ENCODE measurements at places on chromosomes 12 and 14. TPM values are rescaled to one million over a fixed set of nuclear protein-coding genes. Genes with fewer than 3 reads are reported as not detected.

ASB2 gene
- total RNA-seq: not detected

KCNC2 gene
- total RNA-seq: not detected

CLEC4D gene
- total RNA-seq: not detected

PLEK2 gene
- total RNA-seq: 1.3 TPM

TWF1 gene
- 98.8 TPM for total RNA-seq

DAO gene
- total RNA-seq: not detected

RPGRIP1 gene
- total RNA-seq: not detected

GZMB gene
- not detected for total RNA-seq

- no peak for DNase-seq
Measured at GRCh38 chr12:67002720-67003119, 266.4 kb upstream of the CAND1 start.

DNA sequence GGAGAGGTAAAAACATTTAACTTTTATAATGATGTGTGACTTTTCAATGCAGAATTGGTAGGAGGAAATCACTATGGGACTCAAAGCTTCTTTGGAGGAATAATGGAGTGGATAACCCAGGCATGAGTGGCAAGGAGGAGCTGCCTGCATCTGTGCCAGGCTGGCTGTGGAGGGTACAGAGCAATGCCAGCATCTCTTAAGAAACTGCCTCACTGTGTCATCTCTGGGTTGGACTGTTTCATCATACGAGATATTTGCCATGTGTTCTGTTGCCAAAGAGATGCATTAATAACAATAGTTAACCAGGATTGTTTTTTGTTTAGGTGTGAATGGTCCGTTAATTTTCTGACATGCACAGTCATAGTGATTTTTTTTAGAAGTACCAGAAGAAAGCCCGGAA lies 183.7 kb upstream of the NTF3 start:
- no peak for DNase-seq

GRCh38 chr12:79161249-79161934 lies 296.8 kb downstream of the SYT1 start:
- DNase-seq: no peak

DNA sequence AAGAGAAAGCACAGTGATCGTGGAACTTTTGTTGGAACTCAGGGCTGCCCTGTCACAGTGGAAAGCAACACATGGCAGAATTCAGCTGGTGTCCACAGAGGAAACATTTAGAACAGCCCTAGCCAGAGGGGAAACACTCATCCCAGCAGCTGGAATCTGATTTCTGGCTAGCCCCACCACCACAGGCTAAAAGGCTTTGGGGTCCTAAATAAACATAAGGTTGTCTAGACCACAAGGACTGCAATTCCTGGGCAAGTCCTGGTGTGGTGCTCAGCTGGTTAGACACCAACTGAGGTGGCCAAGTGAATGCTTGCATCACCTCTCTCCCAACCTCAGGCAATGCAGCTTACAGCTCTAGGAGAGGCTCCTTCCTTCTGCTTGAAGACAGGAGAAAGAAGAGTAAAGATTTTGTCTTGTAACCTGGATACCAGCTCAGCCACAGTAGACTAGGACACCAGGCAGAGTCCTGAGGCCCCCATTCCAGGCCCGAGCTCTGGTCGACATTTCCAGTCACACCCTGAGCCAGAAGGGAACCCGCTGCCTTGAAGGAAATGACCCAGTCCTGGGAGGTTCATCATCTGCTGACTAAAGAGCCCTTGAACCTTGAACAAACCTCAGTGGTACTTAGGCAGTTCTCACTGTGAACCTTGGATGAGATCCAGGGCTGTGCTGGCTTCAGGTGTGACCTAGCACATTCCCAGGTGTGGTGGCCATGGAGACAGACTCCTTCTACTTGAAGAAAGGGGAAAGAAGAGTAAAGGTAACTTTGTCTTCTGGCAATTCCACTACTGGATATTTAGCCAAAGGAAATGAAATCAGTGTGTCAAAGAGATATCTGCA lies 85.4 kb upstream of the PLXNC1 start:
- no peak for DNase-seq

DNA sequence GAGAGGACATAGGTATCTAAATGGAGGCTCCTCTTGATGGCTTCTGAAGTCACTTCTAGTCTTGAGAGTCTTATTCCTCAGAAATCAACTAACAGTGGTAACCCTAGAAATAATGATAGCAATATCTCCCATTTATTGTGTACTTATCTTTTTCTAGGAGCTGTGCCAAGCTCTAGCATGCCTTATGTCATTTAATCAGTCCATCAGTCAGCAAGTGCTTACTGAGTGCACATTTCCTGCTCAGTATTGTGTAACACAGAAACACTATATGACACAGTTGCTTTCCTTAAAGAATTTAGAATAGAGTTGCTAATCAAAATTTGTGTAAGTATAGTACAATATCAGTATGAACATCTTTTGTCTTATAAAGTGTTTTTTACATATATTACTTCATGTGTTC lies 36.6 kb downstream of the KRT76 start:
- DNase-seq: no peak

DNA sequence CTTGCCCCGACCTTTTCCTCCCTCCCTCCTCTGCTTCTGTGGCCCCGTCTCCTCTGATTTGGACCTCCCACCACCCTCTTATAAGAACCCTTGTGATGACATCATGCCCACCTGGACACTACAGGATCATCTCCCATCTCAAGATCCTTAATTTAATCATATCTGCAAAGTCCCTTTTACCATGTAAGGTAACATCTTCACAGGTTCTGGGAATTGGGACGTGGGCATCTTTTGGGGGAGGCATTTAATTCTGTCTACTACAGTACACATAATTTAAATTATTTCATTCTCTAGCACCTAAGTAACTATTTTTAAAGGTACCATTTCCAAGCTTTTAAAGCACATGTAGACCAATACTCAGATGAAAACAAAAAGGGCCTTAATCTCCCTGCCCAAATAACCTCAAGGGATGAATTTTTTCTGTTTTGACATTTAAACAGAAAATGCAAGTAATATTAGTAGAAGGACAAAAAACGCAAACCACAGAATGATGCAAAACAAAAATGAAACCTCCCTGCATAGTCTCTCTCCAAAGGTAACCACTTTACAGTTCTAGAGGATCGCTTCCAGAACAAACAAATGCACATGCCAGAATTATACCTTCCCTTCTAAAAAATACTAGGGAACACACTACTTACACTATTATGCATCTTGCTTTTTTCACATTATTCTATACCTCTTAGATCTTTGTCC lies 222.1 kb downstream of the AACS start:
- no peak for DNase-seq

DNA sequence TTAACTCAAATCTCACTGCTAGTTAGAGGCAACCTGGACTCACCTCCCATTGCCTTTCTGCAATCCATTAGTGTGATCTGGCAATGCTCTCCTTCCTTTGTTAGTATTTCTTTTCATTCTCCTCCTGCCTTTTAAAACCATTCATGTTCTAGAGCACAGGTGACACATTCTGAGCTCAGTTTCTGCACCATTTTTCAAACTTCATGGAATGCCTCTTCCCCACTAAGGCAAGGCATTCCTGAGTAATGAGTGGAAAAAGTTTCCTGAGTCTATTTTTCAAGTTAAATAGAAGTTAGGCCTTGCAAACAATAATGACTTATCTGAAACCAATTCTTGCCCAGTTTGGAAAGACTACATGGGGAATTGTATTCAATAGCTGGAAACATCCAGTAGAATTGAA lies 1001.8 kb downstream of the BCL11B start:
- DNase-seq: peak; percentile 49

DNA sequence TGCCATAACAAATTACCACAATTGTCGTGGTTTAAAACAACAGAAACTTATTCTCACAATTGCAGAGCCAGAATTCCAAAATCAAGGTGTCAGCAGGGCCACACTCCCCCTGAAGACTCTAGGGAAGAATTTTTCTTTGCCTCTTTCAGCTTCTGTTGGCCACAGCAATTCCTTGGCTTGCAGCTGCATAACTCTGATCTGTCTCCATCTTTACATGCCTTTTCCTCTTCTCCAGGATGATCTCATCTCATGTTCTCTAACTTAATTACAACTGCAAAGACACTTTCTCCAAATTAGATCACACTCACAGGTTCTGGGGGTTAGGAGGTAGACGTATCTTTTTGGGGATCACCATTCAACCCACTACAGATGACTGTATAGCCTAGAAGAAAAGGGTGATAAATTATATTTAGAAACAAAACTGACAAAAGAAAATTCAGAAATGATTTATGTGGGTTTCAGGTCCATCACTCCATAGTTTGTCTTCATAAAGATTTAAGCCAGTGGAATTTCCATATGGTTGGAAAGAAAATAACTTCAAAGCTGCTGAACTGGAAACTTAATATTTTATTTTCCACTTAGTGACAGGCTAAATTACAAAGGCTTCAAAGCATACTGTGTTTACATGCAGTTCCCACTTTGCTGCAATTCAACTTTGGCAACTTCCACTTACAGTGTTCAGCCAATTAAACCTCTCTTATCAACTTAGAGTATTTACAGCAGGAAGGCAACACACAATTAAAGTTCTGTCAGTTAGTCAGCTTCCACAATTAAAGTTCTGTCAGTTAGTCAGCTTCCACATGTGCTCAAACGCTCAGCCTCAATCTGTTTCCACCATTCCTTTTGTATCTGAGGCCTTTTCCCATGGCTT lies 213.3 kb downstream of the EPS8 start:
- peak; percentile 23 for DNase-seq

DNA sequence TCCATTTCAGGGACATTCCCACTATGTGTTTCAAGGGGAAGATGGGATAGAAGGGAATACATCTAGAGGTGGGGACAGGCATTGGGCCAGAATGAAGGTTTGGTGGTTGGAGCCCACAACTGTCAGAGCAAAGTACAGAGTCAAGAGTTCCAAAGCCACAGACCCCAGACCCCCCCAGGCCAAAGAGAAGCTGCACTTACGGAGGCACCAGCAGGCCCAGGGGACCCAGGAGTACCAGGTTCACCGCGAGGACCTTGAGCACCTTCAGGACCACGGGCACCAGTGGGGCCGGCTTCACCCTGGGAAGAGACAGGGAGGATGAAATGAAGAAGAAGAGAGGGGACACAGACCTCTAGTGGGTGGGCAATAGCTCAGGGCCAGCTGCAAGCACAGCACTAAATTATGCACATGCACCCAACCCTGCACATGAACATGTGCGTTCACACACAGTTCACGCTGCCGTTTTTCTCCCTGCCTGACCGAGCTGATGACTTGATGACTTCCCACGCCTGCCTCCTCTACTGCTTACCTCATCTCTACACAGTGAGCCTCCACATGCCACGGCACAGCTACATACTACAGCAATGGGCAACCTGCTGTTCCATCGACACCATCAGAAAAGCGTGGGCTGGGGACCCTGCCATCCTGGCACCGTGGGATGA lies 16.7 kb downstream of the COL2A1 start:
- no peak for DNase-seq
